ENCODE measurements at places on chromosomes 12 and 14. TPM values are rescaled to one million over a fixed set of nuclear protein-coding genes. Genes with fewer than 3 reads are reported as not detected.

The AKAP5 gene
- 1.5 TPM for total RNA-seq

The INHBE gene
- total RNA-seq, result 17.0 TPM

The TROAP gene
- total RNA-seq, result 27.0 TPM

The CDCA3 gene
- 56.5 TPM for total RNA-seq

- no peak overlapping the region for H3K27ac ChIP-seq
- no peaks in the 10 kb centered on the region for H3K36me3 ChIP-seq
- DNase-seq, result no peak
- H3K27me3 ChIP-seq, result no peaks in the 10 kb centered on the region
Measured at GRCh38 chr12:131060011-131060703, 106.5 kb downstream of the ADGRD1 start.

- no peak overlapping the region for H3K4me3 ChIP-seq
- no peak overlapping the region for H3K27ac ChIP-seq
- H3K36me3 ChIP-seq, result no peaks in the 10 kb centered on the region
Measured at GRCh38 chr14:90447720-90448497, 51.1 kb downstream of the CALM1 start.

- no peak overlapping the region for H3K27ac ChIP-seq
- peaks cover 10% of the 10 kb centered on the region for H3K4me1 ChIP-seq
- H3K27me3 ChIP-seq, result no peaks in the 10 kb centered on the region
- no peak overlapping the region for H3K4me3 ChIP-seq
Measured at GRCh38 chr14:31881531-31882310, 195.4 kb upstream of the ARHGAP5 start.

DNA sequence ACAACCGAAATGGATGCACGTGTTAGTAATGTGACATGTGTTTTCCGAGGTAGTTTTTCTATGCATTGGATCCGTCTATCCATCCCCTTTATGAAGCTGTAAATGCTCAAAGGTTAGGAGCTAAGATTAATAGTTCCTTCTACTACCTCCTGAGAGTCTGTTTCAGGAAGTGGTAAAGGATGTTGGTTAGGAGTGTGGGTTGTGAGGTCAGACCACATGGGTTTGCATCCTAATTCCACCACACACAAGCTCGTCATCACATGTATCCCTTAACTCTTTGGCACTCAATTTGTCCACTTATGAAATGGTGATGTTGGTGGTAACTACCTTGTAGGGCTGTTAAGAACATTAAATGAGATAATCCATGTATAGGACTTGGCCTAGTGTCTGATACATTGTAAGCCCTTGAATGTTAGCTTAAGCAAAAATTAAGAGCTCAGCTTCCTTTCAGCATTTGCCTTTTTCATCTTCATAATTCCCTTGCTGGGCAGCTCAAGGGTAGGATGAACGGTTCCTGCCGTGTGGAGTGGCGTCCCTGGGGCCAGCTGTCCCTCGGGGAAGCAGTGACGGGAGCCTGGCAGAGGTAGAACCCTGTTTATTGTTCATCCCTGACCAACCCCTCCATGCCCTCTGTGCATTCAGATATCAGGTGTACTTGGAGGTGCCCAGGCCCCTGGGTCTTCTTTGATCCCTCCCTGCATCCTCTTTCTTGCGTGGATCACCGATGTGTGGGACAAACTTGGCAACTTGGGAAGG lies 52.3 kb downstream of the TSPAN9 start:
- no peaks in the 10 kb centered on the region for H3K27me3 ChIP-seq
- H3K36me3 ChIP-seq, result peaks cover 10% of the 10 kb centered on the region
- peaks cover 7% of the 10 kb centered on the region for H3K4me1 ChIP-seq

DNA sequence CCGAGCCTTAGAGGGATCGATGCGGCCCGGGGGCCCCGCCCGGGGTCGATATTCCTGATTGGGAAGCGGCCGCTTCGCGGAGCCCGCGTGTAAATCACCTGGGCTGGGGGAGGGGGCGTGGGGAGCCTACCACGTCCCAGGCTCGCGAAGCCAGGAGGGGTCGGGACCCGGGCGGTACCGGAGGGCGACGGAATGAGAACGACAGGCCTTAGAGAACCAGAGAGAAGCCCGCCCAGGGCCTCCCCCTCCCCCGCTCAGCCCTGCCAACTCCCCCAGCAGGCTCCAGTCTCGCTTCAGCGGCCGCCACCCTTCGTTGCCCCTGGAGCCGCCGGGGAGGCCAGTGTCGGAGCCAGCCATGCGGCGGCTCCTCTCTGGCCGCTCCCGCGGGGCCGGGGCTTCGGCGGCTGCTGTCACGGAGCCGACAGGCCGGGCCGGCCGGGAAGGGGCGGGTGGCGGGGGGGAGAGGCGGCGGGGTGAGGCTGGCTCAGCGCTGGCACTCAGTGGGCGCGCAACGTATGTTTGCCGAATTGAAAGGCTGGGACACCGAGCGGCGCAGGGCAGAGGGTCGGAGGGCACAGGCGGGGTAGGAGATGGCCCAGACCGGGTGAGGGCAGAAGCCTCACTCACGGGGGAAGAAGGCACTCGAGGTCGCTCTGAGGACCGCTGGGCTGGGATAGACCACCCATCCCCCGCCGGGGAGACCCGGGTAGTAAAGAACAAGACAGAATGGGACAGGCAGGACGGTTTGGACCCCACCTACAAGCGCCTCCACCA lies 1.4 kb upstream of the DNAJC22 start:
- no peak overlapping the region for H3K27ac ChIP-seq
- DNase-seq, result no peak
- H3K27me3 ChIP-seq, result peaks cover 19% of the 10 kb centered on the region
- H3K4me1 ChIP-seq, result peaks cover 69% of the 10 kb centered on the region
- no peaks in the 10 kb centered on the region for H3K36me3 ChIP-seq

All from HepG2 (cell line).